ENCODE measurements at places on chromosomes 6 and 20. TPM values are rescaled to one million over a fixed set of nuclear protein-coding genes. Genes with fewer than 3 reads are reported as not detected.

DNA sequence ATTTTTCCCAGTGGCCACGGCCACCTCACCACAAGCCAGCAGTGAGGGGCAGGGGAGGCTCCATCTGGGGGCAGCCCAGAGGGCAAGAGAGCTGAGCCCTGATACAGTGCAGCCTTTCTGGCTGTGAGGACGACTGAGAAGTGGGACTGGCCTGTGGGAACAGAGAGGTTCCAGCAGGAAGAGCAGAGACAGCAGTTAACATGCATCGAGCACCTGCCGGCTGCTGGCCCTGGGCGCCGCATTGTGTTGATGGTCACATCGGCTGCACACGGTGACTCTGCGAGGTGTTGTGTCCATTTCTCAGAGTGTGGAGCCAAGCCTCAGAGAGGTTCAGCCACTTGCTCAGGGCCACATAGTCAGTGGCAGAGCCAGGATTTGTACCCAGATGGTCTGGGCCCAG is 9.8 kb downstream of the FOXS1 start:
- no peaks in the 10 kb centered on the region for H3K27me3 ChIP-seq
- no peak overlapping the region for H3K27ac ChIP-seq
- no peaks in the 10 kb centered on the region for H3K36me3 ChIP-seq
- H3K4me1 ChIP-seq, result peaks cover 22% of the 10 kb centered on the region

DNA sequence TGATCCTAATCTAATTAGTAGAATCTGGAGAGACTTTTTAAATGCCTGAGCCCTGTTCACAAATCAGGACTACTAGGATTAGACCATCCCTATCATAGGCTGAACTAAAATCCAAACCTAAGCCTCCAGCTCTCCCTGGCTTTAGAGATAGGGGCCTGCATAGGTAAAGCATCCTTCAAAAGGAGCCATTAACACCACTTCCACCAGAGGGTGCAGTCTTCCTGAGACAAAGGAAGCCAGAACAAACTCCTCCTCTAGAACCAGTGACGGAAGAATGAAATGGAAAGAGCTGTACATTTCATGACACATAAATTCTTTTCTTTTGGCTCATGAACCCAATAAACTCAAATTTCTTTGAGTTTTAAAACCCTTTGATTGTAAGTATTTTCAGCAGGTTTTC is 291.2 kb upstream of the ADGRB3 start:
- peak; percentile 78 for DNase-seq
- no peaks in the 10 kb centered on the region for H3K4me1 ChIP-seq
- no peak overlapping the region for H3K27ac ChIP-seq
- no peaks in the 10 kb centered on the region for H3K36me3 ChIP-seq

C20orf202 gene
- not detected for total RNA-seq

DNA sequence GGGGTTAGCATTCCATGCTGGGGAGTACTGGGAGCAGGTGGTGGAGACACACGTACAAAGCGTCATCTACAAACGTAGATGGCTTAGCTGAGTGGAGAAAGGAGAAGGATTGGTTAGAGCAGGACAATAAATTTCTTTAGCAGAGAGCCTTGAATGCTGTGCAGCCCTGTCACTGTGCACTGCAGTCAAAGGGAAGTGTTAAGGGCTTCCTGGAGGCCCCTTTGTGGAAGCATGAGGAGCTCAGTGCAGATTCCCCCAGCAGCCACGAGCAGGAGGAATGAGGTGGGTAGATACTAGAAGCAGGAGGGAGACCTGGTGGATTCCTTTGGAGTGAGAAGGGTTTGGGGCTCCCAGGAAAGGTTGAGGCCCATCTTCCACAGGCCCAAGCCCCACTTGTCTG is 6.1 kb upstream of the TREML4 start:
- DNase-seq, result no peak
- H3K4me1 ChIP-seq, result no peaks in the 10 kb centered on the region
- H3K4me3 ChIP-seq, result no peak overlapping the region
- no peaks in the 10 kb centered on the region for H3K27me3 ChIP-seq

DNA sequence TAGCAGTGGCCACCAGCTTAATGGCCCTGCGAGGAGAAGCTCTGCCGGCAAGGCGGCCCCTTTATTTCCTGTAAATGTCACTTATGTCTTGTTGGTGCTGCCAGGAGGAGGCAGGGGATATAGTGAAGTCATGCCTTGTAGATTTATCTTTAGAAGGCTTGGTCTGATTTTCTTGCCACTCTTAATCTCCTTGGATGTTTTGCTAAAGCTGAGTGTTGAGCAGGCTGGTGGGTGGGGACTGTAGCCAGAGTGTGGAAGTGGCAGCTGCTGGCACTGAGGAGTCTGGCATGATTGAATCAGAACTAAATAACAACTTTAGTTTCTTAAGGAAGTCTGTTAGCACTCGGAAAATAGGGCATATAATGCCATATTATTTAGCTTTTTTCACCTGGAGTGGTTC is 77.9 kb downstream of the PHF20 start:
- H3K27me3 ChIP-seq, result no peaks in the 10 kb centered on the region
- H3K4me1 ChIP-seq, result no peaks in the 10 kb centered on the region
- peaks cover 2% of the 10 kb centered on the region for H3K36me3 ChIP-seq
- peak overlapping the region; percentile 46 for H3K27ac ChIP-seq
- no peak for DNase-seq

DNA sequence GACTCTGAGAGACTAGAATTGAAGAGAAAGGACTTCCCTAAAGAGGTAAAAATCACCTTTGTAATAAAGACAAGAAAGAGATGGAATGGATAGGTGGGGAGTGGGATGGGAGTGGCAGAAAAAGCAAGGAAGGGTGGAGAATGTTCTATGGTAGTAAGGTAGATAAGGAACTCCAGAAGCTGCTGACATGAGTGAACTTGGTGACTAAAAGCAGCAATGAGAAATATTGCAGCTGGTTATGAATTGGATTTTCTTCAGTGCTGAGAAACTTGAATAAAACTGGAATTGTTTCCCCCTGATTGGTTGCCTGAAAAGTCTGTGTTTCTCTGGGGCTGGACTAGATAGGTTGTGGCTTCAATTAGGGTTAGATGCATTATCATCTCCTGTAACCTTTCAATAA is 15.7 kb upstream of the DTNBP1 start:
- H3K27ac ChIP-seq, result no peak overlapping the region
- no peaks in the 10 kb centered on the region for H3K27me3 ChIP-seq
- H3K4me3 ChIP-seq, result no peak overlapping the region

FILIP1 gene
- total RNA-seq, result 22.6 TPM

POLR1C gene
- total RNA-seq, result 24.4 TPM

GRCh38 chr6:30730601-30731435 is 10.7 kb downstream of the TUBB start:
- no peak overlapping the region for H3K27ac ChIP-seq
- peak; percentile 77 for DNase-seq
- H3K27me3 ChIP-seq, result no peaks in the 10 kb centered on the region
- H3K4me3 ChIP-seq, result no peak overlapping the region

DNA sequence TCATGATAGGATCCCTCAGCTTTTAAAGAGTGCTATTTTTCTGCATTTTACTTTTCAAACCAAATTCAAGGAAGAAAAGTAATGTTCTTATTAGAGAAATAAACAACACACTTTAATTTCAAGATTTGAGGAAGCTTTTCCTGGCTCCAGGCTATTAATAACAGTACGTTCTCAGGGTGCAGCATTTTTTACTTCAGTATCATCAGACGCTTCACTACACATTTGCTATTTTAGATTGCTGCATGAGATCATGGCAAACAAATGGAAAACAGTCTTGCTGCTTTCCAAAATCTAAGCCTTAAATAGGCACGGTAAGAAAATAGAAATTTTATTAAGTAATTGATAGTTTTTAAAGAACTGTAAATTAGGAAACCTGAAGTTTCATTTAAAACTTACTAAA is 253.6 kb upstream of the EXOC2 start:
- H3K4me3 ChIP-seq, result no peak overlapping the region
- H3K27ac ChIP-seq, result no peak overlapping the region
- no peaks in the 10 kb centered on the region for H3K4me1 ChIP-seq
- no peaks in the 10 kb centered on the region for H3K27me3 ChIP-seq
- no peaks in the 10 kb centered on the region for H3K36me3 ChIP-seq

RAET1E gene
- total RNA-seq, result not detected

- H3K4me3 ChIP-seq, result peak overlapping the region; percentile 68
- DNase-seq, result peak; percentile 55
- no peak overlapping the region for H3K27ac ChIP-seq
- H3K4me1 ChIP-seq, result peaks cover 8% of the 10 kb centered on the region
- peaks cover 3% of the 10 kb centered on the region for H3K36me3 ChIP-seq
These were observed 434 bp downstream of the ZKSCAN4 start for GRCh38 chr6:28251661-28252008.

DNA sequence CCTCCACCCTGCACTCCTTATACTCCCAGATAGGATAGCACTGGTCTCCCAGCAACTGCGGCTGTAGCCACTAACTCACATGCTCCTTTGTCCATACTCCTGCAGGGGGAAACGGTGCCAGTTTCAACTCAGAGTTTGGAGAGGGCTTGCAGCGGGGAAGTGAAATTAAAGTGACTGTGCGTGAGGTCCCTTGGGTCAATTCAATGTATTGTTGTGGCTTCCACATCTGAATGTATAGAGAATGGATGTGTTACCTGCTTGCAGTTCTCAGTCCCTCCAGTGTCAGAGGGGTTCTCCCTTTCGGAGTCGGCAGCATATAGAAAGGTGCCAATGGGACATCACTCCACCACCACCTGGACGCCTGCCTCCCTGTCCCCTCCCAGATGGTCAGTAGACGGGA is 93.6 kb upstream of the CNKSR3 start:
- no peak overlapping the region for H3K27ac ChIP-seq
- no peak overlapping the region for H3K4me3 ChIP-seq
- DNase-seq, result no peak
- no peaks in the 10 kb centered on the region for H3K36me3 ChIP-seq

- peak; percentile 66 for DNase-seq
- no peak overlapping the region for H3K27ac ChIP-seq
- H3K4me3 ChIP-seq, result no peak overlapping the region
- H3K27me3 ChIP-seq, result no peaks in the 10 kb centered on the region
- H3K4me1 ChIP-seq, result no peaks in the 10 kb centered on the region
These were observed 88.6 kb downstream of the MCHR2 start for GRCh38 chr6:99905209-99906106.

GRCh38 chr6:134701301-134701700 is 248.6 kb downstream of the ALDH8A1 start:
- no peaks in the 10 kb centered on the region for H3K27me3 ChIP-seq
- no peak overlapping the region for H3K4me3 ChIP-seq
- no peak for DNase-seq
- no peak overlapping the region for H3K27ac ChIP-seq

FAM50B gene
- 2.8 TPM for total RNA-seq

LRRC73 gene
- total RNA-seq, result 0.37 TPM

GRCh38 chr6:131946404-131946991 is 4.7 kb downstream of the CCN2 start:
- H3K4me1 ChIP-seq, result peaks cover 4% of the 10 kb centered on the region
- DNase-seq, result no peak
- H3K27ac ChIP-seq, result no peak overlapping the region

- peak overlapping the region; percentile 38 for H3K4me3 ChIP-seq
- DNase-seq, result peak; percentile 90
- no peaks in the 10 kb centered on the region for H3K36me3 ChIP-seq
- H3K27me3 ChIP-seq, result no peaks in the 10 kb centered on the region
- H3K4me1 ChIP-seq, result peaks cover 71% of the 10 kb centered on the region
These were observed 24.1 kb downstream of the FOXP4 start for GRCh38 chr6:41570259-41570615.
